ENCODE measurements at places on chromosomes 5 and 9.

DNA sequence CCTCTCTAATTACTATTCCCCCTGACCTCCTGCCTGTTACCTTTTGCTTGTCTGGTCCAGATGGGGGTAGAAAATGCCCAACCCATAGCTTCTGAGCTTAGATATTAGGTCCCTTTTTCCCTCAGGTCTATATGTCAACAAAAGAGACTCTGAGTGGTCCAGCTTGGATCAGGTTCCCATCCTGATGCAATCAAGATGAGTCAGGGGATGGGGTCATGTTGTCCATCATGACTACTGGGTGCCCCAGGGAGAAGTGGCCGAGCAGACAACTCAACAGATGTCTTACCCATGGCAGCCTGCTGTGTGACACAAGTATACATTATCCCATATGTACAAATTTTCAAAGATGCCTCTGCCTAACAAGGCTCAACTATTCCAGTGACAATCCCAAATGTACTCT, 9.1 kb upstream of the ANKH start:
- DNase-seq: no peak

DNA sequence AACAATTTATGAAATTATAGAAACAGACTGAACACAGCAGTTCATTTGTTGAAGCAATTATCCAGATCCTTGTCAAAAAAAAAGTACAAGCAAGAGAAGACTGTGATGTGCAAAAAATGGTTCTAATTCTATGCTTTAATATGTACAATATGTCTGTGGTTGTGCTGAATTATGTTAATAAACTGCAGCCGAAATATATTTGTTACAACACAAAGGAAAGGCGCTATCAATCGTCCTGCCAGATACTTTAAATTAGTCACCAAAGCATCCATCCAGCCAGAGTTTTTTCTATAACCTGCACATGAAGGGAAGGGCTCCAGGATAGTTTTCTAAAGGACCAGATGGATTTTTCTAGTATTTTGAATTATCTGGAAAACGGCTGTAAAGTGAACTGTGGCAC, 259.5 kb downstream of the BNC2 start:
- no peak for DNase-seq

DNA sequence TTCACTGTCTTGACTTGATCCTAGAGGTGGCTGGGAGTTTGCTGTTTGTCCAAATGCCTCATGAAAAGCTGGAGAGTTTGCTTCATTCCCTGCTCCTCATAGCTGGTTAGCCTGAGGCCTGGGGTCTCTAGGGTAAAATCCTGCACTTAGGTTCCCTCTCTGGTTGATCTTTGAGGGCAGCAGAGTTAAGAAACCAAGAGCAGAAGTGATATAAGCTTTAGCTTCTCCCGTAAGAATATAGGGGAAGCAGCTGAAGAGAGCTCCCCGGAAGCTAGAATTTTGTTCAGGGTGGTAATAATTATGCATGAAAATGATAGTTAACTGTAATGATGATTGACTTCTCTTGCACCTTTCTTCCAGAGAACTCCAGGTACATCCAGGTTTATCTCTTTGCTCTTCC, 1.4 kb downstream of the FAM53C start:
- DNase-seq: no peak

GRCh38 chr5:42990892-42991291, 49.2 kb downstream of the ANXA2R start:
- no peak for DNase-seq

DNA sequence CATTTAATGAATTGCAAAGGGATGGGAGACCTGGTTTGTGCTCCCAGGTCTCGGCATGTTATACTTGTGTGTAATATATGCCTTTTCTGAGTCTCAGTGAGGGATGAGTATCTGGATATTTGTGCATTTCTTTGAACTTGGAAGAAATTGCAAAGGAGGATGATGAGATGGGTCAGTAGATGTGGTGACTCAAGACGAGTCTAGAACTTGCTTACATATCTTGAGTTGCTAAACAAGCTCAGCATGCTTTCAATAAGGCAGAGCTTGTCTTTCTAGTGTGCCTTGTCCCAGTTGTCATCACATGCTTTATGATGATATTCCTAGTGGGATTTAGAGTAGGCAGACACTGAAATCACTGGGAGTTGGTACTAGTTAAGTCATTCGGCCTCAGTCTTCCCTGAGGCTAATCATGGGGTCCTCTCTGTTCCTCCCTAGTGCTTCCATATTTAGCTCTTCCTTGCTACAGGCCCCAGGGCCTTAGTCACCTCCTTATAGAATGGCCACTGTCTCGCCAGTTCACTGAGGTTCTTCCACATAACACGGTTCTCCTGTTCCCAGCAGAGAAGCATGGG, 222.3 kb downstream of the ARRDC3 start:
- DNase-seq: no peak

DNA sequence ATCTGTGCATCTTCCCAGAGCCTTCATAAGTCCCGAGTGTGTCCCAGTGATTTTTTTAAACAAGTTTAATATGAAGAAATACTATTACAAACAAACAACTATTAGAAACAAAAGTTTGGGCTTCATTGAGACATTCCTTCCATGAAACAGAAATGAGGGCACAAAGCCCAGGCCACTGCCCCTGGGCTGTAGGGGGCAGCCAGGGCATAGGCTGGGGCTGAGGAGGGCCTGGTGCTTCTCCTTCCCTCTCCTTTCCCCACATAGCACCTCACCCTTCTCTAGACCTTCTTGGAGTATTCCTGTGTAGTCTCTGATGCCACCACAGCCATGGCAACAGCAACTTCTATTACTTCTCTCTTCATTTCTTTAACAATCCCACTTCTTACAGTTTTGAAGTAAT, 348.2 kb downstream of the IRX2 start:
- no peak for DNase-seq

DNA sequence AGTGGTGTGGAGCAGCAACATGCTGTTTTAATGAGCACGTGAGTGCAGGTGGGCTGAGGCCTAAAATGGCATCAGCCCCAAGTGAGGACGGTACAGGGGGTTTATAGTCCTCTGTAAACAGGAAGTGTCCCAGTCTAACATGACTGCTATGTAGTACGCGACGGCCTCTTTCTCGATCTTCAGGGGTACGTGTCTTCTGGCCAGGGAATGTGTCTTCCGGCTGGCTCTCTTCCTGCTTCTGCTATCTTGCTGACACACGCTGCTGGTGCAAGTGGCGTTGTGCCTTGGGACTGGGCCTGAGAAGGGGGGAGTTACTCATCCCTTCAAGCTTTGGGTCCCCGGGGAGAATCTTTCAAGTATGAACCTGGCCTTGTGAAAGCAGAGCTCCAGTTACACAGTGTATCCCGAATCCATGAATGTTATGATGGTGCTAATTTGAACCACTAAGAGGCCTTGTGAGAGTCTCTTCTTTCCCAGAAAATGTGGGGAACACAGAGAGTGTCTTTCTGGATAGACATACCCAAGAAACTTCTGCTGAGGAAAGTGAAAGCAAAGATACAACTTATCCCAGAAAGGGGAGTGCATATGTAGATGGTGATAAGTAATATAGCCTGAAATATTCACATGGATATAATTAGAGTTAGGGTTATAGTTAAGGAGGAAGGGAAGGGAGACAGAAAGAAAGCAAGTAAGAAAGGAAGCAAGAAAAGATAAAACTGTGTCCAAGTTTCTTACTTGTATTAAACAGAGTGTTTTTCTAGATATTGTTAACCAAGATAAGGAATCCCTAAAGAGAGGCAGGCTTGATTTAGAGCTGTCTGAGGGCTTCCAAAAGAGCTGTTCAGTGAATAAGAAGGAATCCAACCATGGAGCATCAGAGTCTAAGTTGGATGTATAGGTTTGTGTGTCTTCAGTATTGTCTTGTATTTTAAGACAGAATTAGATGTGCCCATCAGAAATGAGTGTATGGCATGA, 35.5 kb upstream of the ANXA2R start:
- DNase-seq: no peak

DNA sequence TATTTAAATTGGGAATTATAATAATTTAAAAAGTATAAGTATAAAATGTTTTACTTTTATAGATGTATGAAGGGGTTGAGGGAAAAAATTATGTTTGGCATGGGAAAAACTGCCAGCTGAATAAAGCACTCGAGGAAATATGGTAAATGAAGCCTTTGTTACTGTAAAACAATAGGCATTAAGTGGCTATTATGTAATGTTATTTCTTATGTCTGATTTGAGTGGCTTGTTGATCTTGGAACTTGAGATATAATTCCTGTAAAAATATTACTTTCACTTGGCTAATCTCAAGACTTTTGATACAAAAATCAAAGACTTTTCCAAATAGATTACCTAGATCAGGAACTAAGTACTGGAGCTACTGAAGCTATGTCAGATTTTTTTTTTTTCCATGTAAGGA, 182.9 kb downstream of the CD180 start:
- DNase-seq: no peak

- DNase-seq: no peak
Observed at GRCh38 chr5:79697222-79698170, 7.9 kb downstream of the CMYA5 start.

- no peak for DNase-seq
Observed at GRCh38 chr5:133111299-133111698, 59.5 kb downstream of the HSPA4 start.

- no peak for DNase-seq
Observed at GRCh38 chr9:98874721-98875255, 67.3 kb downstream of the GALNT12 start.

GRCh38 chr9:68739621-68740174, 34.7 kb downstream of the PIP5K1B start:
- no peak for DNase-seq

DNA sequence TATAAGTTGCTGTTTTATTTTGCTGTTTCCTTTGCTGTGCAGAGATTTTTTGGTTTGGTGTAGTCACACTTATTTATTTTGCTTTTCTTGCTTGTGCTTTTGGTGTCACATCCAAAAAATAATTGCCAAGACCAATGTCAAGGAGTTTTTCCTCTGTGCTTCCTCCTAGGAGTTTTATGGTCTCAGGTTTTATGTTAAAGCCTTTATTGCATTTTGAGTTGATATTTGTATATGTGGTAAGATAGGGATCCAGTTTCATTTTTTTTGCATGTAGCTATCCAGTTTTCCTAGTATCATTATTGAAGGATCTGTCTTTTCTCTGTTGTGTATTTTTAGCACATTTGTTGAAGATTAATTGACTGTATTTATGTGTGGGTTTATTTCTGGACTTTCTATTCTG, 210.6 kb downstream of the ARHGEF28 start:
- DNase-seq: no peak

DNA sequence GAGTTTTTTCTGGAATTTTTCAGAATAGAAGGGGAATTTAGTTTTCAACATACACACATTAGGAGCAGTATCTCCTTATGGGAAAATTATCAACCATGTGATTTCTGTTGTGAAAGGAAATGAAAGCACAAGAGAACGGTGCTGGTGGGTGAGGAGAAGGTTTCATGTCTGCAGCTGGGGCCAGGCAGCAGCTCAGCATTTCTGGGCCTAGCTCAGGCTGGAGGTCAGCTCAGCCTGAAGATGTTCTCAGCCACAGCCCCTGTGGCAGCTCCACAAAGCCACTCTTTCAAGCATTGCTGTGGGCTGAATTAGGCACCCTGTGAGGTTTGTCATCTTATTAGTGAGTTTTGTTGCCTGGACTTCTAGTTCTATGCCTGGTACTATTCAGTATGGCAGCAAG, 90.3 kb downstream of the DIRAS2 start:
- no peak for DNase-seq

- DNase-seq: no peak
Observed at GRCh38 chr5:59547731-59548130, 345.8 kb downstream of the PDE4D start.

DNA sequence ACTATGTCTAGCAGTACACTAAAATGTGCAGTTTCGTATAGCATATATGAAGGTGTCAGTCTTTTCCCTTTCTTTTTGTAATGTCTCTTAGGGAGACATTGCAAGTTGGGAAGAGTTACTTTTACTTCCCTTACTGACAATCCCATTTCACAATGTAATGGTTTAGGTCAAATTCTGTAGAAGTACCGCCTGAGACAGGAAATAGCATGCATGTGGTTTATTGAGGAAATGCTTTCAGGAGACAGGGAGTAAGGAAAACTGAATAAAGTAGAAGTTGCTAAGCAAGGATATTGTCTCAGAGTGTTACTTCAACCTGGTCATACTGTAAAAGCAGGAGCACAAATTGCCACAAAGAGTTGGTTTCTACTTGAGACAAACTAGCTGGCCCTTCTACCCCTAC, 32.1 kb upstream of the MSANTD3 start:
- DNase-seq: no peak

GRCh38 chr5:40754381-40755092, 1.2 kb downstream of the TTC33 start:
- no peak for DNase-seq

DNA sequence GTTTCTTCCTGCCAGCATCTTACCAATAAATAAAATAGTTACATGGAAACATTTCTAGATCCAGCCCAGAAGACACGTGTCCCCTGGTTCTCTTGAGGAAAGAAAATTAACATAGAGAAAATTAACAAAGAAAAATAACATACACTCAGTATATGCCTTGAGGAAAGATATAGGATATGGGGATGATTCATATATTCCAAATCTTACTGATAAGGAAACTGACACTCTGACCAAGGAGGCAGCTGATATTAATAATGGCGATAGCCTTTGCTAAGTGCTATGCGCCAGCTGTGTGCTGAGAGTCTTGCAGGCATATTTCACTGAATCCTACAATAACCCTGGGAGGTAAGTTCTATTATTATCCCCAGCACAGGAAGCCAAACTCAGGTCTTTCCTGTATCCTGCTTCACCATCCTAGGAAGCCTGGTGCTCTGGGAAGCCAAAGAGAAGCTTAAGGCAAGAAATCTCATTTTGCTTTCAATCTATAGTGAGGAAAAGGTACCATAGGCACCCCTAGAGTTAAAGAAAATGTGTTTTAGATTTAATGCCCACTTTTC, 302.7 kb upstream of the NREP start:
- DNase-seq: no peak

GRCh38 chr9:89234205-89235067, 55.8 kb upstream of the SHC3 start:
- no peak for DNase-seq

DNA sequence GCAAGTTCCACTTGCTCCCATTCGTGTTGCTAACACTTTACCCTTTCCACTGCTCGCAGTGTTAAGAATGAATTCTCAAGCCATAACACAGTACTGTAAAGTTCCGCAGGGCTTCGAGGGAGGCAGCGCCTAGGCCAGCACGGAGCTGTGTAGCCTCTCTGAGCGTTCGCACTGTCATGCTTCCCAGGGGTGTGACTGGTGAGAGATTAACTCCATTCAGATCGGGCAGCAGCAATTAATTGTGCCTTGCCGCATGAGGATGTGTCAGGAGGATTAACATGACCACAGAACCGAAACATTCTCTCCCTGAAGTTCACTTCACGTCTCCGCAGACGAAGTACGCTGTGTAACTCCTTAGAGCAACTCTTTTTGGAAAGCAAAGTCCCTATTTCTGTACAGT, 23.2 kb downstream of the ZBTB34 start:
- no peak for DNase-seq

- DNase-seq: no peak
Observed at GRCh38 chr9:128099231-128099931, 28.1 kb downstream of the PTGES2 start.

- no peak for DNase-seq
Observed at GRCh38 chr5:135053989-135054388, 20.0 kb upstream of the PITX1 start.

DNA sequence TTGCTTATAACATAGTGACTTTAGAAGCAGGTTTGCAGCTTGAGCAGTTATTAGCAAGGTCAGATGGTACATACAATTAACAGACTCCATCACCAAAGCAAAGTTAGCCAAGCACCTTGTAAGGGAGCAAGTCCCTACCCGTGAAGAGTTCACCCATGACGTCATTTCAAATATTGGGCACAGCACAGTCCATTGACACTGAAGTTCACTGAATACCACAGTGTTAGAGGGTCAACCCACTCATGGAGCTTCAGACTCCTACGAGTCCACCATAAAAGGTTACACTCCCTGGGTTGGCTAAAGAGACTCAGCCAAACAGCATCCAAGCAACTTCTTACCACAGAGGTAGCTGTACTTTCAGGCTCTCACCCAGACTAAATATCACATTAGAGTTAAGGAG, 77.5 kb downstream of the GALNT10 start:
- no peak for DNase-seq
